ENCODE measurements at places on chromosomes 13 and 19.

GRCh38 chr19:49506575-49507105 is 5.8 kb upstream of the FCGRT start:
- DNase-seq, result no peak

DNA sequence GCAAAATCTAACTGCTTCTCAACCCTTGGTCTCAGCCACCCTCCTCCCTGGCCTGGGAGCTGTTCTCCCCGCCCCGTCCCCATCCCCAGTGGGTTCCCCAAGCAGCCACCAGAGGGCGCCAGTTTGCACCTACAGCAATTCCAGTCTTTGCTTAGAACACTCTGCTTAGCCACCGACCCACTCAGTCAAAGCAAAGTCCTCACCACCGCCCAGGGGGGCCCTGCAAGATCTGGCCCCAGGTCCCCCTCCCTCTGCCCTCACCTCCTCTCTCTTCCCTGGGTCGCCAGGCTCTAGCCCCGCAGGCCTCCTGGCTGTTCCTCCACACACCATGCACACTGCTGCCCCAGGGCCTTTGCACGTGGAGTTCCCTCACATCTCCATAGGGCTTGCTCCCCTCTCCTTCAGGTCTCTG is 12.4 kb downstream of the TMEM143 start:
- no peak for DNase-seq

GRCh38 chr13:39448834-39449233 is 154.2 kb downstream of the LHFPL6 start:
- no peak for DNase-seq

- no peak for DNase-seq
These were observed 2.6 kb upstream of the HAUS5 start for GRCh38 chr19:35609851-35610353.

DNA sequence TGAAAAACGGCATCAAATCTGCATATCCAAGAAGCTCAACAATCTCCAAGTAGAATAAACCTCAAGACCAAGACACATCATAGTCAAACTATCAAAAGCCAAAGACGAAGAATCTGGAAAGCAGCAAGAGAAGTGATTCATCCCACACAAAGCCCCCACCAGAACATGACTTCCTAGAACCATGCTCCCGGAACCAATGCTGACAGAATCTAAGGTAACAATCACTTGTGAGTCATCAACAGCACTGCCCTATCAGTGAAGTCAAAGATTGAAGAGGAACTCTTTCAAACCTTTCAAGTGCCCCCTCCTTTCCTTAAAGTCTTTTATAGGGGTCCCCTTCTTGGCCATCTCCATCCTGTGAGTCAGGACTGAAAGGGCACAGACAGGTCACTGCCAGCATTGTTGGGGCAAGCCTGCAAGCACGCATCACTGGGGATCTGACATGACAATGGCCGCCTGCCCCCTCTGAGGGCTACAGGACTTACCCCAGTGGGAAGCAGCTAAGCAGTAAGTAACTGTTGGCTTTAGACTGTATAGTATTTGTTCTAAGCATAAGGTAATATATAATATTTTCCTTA is at the start of gene CCDC70:
Gene CCDC70 (plus strand): TSS at position 247 of the 578 bp plus-strand sequence. CDS start 3,443 bp downstream, outside the sequence.
- no peak for DNase-seq
